GM23248 (cell line): ENCODE measurements at places on chromosomes 11 and 22. TPM values are rescaled to one million over a fixed set of nuclear protein-coding genes. Genes with fewer than 3 reads are reported as not detected.

DNA sequence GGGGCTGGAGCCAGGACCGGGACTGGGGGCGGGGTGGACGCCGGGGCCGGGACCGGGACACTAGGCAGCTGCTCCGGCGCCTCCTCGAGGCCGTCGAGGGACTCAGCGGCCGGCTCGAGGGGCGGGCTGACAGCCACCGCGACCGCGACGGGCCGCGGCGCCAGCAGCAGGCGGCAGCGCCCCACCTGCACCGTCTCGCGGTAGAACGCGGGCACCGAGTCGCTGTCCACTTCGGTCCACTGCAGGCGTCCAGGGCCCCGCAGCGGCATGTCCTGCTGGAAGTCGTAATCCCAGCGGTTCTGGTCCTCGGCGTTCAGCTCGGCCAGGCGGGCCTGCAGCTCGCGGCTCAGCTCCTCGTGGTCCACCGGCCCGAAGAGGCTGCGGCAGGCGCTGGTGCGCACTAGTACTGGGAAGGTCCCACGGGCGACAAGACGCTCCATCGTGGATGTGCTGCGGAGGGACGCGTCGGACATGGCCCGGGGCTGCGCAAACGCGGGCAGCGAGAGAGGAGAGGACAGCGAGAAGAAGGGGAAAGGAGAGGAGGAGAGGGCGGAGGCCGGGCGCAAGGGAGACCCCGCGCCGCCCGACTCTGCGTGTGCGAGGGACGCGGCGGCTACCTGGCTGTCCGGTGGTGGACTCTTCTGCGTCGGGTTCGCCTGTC is 428 bp downstream of the CDKN1C start:
- DNase-seq, result peak; percentile 62

GRCh38 chr11:69925366-69926196 is 106.4 kb upstream of the FGF3 start:
- no peak for DNase-seq

DNA sequence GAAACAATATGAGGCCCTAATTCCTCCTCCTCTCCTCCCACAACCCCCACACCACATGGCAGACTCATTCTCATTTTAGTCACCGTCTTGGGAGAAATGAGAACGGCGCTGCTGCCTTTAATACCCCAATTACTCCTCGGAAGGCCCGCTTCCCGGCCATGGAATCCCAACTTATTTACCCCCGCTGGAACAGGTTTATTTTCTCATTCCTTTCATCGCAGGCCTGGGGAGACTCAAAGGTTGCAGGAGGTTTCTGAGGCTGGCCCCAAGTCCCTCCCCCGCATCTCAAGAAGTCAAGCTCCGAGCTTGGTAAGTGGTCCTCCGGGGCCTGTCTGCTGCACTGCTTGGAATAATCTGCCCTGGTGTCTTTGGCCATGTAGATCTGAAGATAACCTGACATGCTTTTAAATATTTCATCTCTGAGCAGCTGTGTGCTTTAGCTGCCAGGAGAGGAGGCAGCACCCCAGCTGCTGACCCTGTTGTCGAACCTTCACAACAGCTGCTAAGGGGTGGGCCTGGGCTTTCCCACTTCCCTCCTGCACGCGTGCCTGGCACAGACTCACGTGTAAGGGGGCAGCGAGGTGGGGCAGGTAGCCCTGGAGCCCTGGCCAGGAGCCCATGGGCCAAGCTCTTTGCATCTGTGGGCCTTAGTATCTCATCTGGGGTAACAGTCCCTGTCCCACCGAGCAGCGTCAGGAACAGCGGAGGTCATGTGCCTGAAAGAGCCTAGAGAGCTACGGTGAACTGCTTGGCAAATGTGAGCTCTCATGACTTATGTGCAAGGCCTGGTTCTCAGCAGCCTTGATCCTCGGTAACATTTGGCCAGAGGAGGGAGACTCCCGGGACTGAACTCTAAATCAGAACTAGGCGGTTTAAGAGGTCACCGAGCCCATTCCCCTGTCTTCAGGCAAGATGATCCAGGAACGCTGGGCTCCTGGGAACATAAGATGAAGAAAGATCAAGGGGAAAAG is 164.6 kb downstream of the ST3GAL4 start:
- DNase-seq, result no peak

DNA sequence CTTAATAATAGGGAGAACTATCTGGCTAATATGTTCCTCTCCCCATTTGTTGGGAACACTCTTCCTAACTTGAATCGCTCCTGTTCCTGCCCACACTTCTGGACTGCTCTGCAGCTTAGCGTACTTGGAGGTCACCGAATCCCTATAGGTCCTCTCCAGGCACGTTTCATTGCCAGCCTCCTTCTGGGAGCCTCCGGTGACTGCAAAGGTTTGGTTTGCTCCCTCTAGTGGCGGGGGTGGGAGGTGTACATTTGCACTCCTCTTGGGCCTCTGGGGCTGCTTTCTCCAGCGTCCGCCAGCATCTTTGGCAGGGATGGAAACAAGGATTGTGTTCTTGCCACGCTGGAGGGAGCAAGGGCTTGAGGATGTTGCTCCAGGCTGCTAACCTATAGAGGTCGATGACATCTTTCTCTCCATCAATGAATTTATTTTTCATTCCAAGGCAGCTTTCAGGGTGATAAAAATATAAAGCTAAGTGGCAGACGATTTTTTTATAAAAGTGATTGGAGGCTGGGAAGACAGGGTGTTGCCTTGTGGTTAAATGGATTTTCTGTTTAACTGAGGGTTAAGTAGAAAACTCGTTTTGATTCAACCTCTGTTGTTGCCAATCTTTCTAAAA is 48.7 kb downstream of the TSPAN18 start:
- DNase-seq, result peak; percentile 56

Gene DNAJC24
- 13.1 and 13.3 TPM in 2 replicates for polyA plus RNA-seq

Gene FOLH1
- polyA plus RNA-seq, result not detected in 2 replicates

GRCh38 chr11:28819741-28820140 is 711.6 kb downstream of the METTL15 start:
- DNase-seq, result no peak

DNA sequence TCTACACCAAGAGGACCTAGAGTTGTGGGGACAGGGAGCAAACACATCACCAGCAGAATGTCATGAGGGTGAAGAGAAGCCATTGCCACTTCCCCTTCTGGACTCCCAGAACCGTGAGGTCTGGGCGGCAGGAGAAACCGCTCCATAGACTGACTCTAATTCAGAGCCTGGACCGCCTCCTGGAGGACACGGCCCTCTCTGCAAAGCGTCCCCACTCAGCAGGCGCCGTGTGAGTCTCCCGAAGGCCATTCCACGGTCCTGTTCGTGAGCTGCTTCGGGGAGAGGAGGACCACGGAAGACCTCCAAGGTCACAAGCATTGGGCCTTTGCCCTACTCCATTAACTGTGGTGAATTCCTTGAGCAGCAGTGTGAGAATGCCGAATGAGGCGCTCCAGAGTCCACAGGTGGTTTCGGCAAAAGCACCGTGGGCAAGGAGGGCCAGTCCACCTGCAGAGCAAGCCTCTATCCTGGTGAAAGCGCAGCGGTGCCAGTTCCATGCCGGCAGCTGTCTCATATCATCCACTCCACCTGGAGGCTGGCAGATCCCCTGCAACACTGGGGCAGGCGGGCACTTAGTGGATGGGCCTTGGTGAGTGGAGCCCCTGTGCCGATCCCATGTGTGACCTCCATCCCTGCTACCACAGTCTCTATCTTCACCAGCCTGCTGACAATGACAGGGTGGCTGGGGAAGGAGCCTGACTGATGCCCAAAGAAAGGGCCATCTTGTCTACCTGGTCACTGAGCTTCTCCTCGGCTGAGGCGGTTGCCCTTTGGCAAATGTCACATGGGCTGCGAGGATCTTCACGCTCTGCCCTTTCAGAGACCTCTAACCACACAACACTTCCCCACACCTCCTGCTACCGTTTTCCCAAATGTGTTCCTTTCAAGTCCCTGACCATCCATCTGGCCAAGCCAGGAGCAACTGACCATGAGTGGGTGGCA is 7.5 kb downstream of the C11orf21 start:
- no peak for DNase-seq

DNA sequence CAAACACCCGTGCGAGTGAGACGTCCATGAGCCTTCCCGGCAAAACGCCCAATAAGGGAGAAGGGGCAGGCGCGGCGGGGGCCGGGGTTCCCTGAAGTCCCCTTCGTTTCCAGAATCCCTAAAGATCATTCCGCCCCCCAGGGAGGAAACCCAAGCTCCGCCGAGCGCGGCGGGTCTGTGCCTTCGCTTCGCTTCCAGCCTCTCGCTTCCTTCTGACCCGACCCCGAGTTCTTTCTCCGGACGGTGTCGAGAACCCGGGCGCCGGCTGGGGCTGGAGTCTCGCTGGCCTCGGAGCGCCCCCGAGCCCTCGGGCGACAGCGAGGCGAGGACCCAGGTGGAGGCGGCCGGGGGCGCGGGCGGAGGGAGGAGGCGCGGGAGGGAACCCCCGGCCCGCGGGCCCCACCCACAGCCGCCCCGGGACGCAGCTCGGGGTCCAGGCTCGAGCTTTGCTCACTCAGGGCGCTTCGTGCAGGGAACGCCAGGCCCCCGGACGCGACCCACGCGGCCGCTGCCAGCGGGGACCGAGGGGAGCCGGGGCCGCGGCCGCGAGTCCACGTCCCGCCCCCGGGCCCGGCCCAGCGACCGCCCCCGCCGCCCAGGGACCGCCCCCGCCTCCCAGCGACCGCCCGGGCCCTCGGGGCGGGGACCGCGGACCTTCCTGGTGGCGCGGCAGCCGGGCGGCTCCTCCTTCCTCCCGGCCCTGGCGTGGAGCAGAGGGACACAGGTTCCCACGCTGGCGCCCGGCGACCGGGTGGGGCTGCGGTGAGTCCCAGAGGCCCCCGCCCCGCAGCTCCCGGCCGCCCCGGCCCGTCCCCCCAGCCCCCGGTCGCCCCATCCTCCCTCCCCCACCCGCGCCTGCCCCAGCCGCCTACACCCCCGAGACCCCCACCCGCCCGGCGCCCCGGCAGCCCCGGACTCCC is at the start of gene PGGHG:
TSS of gene PGGHG (plus strand) at position 649 of the 920 bp plus-strand sequence. CDS start 691 bp downstream, outside the sequence.
- peak; percentile 73 for DNase-seq

GRCh38 chr11:115222863-115223530 is 281.2 kb downstream of the CADM1 start:
- DNase-seq, result peak; percentile 4

GRCh38 chr22:19757140-19757984 is 3.2 kb upstream of the TBX1 start:
- DNase-seq, result no peak

Gene BTG4
- 0.33 TPM in 1 of 2 replicates, not detected in the other for polyA plus RNA-seq

DNA sequence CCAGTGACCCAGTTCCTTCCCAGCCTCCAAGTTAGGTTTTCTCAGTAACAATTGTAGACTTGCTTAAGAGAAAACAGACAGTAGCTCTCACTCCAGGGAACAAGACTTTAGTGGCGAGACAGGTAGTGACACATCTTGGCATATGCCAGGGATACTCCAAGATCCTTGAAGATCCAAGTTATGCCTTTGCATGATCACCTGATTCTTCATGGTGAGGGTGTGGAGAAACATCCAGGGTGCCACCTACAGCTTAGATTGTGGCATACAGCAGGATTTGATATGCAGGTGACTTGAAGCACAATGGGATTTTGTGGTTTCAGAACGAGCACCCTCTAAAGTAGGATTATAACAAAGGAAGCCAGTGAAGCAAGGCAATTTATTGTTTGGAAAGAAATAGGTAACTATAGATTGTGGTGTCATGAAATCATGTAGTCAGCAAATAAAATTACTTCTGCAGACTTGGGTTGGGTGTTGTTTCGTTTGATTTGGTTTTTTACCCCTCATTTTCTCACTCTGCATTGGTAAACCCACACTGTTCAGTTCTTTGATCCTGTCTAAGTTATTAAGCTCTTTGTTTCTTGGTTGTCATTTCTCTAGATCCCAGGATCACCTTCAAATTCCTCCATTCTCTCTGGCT is 9.2 kb downstream of the POU2AF3 start:
- no peak for DNase-seq

Gene LTO1
- 25.5 and 26.2 TPM in 2 replicates for polyA plus RNA-seq

Gene ENDOD1
- 15.5 and 16.1 TPM in 2 replicates for polyA plus RNA-seq

Gene KRTAP5-2
- not detected in 2 replicates for polyA plus RNA-seq

Gene ARHGAP8
- not detected in 2 replicates for polyA plus RNA-seq

DNA sequence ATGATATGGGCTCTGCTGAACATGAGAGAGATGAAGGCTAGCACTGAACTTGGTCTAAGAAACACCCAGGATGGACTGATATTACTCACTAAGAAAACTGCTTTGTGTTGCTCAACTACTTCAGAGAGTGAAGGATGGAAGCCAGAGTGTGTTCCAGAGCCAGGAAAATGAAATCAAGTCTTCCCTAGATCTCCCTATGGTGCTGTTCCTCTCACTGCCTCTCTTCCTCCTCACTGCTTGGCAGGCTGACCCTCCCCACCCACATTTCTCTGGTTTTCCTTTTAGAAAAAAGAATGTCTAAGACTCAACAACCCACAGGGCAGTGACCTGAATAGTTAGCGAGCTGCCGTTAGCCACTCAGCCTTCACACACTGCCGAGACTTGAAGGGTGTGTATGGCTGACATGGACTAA is 65.6 kb downstream of the CCDC81 start:
- peak; percentile 84 for DNase-seq

GRCh38 chr11:612201-612960 is 3.4 kb downstream of the IRF7 start:
- DNase-seq, result peak; percentile 54
